ENCODE measurements at places on chromosomes 6 and 20.

DNA sequence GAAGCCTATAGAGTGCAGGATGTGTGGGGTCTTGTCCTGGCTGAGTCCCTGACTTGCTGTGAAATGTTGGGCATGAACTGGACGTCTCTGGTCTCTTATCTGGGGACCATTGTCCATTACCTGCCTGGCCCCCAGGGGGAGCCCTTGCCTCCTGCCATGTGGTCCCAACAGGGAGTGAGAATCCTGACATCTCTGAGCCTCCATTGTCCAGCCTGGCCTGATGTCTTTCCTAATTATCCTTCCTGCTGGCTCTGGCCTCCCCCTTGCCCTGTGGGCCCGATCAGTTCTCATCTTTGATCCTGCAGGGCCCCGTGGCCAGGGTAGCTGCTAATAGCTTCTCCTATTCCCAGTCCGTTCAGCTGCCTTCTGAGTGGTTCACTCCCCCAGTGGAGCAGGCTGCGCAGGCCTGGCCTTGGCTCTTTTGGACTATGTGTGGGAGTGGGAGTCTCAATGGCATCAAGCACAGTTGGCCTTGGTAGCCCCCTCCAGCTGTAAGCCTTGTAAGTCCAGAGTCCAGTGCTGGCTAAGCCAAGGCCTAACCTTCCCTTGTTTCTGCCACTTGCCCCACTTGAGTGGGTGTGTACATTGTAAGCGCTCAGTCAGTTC is 77.9 kb upstream of the RALY start:
- DNase-seq, result peak; percentile 42

DNA sequence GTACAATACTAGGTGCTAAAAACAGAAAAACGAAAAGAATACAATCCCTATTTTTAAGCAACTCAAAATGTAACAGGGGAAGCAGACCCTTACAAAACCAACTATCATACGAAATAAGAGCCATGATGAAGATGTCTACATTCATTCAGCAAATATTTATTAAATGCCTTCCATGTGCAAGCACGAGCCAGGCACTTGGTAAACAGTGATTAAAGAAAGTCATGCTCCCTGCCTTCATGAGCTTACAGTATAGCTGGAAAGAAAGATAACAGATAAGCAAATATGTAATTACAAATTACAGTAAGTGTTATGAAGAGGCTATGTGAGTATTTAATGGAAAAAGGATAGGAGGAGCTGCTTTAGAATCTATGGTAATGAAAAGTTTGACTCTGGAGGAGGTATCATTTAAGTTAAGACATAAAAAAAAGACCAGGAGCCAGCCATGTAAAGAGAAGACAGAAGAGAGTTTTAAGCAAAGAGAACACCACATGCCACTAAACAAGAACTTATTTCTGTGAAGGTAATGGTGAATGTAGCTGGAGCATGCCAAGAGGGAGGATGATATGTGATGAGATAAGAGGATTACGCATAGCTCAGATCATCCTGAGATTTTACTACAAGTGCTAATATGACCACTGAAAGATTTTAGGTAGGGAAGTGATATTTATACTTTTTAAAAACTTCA is 19.3 kb upstream of the COX7A2 start:
- no peak for DNase-seq

DNA sequence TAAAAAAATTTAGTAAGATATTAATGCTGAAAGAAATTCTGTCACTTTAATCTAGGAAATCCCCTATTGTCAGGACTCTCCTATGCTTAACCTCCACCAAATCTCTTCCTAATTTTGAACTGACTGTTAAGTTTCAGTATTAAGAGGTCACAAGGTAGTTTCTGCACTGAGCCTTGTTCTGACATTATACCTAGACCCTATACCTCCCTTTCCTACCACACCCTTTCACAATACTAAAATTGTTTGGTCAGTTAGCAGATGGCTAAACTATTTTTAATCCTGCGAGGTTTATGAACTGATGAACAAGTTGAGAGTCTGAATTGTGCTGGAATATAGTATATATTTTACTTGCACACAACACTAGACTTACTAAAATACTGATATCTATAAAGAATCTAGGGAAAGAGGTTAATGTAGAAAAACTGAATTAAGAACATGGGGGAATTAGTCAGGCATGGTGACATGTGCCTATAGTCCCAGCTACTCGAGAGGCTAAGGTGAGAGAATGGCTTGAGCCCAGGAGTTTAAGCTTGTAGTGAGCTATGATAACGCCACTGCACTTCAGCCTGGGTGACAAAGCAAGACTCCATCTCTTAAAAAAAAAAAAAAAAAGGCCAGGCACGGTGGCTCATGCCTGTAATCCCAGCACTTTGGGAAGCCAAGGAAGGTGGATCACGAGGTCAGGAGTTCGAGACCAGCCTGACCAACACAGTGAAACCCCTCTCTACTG is 51.5 kb downstream of the HBS1L start:
- DNase-seq, result no peak

DNA sequence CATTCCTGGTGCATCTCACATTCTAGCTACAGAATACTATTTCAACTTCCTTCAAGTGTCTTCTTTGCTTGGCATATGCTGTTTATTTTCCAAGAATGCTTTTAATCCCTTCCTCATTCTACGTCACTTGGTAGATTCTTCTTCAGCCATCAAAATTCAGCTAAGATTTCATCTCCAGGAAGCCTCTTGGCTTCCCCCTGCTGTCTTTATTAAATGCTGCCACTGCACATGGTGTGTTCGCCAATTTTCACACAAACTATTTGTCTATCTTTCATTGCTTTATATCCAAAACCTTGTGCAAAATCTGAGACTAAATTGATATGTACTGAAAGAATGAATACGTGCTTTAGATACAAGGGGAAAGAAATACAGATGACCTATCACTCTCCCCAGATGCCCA is 253.0 kb downstream of the RFPL4B start:
- DNase-seq, result no peak

DNA sequence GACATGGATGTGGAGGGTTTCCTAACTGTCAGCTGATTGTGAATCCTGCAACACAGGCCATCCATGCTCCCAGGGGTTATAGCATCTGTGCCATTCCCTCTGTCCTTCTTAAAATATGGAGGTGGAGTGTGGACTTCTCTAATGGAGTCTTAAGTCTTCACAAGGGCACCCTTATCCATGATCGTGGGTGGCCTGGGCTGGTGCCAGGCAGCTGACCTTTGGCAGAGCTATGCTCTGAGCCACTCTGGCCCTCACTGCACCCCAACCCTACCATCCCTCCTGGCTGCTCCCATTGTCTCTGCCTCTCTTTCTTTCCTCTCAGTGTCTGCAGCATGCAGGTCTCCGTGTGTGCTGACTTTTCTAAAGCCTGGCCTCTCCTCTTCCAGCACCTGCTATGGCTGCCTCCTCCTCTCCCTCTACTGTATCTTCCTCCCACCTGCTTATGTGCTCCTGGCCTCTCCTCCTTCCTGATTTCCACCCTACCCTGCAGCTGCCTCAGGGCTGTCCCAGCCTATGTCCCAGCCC is 11.2 kb upstream of the PCMTD2 start:
- no peak for DNase-seq

DNA sequence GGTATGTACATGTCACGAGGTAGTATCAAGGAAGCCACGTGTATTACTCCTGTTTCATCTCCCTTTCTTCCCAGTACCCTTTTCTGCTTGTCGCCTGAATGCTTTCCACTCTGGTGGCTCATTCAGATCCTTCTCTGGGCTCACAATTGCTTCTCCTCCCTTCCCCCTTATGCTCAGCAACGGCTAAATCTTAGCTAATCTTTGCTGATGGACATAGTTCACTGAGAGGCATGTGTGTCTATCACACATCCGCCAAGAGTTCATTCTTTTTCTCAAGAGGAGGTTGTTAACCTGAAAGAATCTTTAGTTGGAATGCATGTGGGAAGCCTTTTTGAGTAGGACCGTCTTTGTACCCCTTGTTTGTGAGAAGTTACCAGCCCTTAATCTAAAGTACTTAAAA is 25.8 kb upstream of the MROH8 start:
- no peak for DNase-seq

DNA sequence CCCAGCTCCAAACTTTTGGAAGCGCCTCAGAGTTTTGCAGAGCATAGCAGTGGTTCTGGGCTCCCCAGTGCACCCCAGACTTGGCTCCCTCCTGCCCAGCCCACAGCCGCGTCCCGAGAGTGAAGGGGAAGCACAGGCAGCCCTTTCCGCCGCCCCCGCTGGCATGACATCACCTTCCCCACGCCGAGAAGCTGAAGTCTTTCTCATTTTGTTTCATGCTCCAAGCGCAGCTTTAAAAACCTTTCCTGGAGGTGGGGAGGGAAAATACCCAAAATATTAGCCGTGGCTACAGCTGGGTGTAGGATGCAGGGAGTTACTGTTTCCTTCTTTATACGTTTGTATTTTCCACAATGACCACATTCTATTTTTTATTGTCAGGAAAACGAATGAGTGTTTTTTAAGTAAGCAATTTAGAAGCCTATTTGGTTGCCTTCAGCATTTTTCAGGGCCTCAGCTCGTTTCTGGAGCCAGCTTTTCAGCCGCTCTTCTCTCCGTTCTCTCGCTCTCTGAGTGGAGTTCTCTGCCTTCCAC is 72.9 kb downstream of the SNX5 start:
- DNase-seq, result no peak

DNA sequence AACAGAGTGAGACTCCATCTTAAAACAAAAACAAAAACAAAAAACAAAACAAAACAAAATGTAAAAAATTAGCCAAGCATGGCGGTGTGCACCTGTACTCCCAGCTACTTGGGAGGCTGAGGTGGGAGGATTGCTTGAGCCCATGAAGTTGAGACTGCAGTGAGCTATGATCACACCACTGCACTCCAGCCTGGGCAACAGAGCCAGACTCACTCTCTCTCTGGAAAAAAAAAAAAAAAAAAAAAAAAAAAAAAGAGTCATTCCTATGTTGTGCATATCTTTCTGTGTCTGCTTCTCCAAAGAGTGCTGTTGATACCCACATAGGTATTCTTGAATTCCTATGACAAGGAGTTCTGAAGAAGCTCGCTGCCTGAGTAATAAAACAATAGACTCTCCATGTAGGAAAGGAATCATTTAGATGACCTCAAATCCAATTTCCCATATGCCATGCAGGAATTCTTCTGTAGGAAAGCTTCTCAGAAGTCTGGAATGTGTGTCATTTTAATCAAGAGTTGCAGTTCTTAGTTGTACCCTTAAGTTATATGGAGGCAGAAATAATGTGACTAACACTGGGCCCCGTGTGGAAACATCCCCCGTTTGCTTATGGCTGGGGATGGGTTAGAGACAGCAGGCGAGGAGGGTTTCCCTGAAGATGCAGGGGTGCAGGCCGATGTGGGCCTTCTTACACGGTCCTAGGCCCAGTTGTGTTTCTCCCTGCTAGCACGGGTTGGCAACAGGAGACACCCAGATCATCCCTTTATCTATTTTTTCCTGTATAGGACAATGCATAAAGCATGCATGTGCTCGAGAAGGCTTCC is 79.4 kb downstream of the ZDHHC14 start:
- DNase-seq, result no peak

DNA sequence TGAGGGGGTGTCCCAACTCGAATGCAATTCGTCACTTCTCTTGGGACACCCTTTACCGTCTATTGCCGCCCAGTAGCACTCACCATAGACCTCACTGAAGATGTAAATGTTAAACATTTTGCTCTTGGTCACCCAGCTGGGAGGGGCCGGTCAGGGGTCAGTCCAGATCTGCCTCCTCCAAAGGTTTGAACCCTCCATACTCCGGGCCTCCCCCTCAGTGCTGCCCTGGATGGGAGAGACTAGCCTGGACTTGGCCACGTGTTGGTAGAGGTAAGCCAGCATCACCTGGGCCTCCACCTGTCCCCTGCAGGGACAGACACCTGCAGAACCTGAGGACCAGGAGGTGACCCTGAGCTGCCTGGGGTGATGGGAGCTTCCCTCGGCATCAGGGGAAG is 5.0 kb upstream of the MYT1 start:
- no peak for DNase-seq

GRCh38 chr20:549722-550496 is 6.3 kb upstream of the CSNK2A1 start:
- DNase-seq, result no peak

DNA sequence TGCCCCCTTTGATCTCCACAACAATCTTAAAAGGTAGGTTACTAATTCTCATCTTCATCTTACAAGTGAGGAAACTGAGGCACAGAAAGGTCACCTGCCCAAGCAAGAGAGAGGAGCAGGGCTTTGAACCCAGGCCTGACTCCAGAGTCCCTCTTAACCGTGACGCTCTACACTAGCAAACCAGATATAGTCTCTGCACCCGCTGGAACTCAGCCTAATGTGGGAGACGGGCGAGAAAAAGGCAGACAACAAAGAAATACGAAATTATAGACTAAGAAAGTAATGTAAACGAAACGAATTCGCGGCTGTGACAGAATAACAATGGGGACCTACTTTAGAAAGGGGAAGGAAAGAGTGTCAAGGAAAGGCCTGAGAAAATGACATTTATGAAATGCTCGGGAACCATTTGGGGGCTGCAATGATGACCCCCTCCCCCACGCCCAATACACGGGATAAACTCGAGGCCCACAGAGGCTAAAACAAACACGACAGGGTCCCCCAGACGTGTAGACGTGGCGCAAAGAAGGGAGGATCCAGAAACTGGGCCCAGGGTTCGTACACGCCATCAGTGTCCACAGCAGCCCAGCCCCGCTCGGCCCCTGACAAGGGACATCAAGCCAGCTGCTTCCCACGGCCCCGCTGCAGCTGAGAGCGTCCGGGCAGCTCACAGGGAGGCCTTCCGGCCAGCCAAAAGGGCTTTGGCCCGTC is 637 bp downstream of the TRPC4AP start:
- DNase-seq, result no peak

- DNase-seq, result no peak
These were observed 1279.0 kb upstream of the MAP3K7 start for GRCh38 chr6:91865889-91866288.

GRCh38 chr6:7784706-7785105 is 58.8 kb downstream of the BMP6 start:
- no peak for DNase-seq

GRCh38 chr6:2862712-2863181 is 21.1 kb upstream of the SERPINB1 start:
- DNase-seq, result no peak

DNA sequence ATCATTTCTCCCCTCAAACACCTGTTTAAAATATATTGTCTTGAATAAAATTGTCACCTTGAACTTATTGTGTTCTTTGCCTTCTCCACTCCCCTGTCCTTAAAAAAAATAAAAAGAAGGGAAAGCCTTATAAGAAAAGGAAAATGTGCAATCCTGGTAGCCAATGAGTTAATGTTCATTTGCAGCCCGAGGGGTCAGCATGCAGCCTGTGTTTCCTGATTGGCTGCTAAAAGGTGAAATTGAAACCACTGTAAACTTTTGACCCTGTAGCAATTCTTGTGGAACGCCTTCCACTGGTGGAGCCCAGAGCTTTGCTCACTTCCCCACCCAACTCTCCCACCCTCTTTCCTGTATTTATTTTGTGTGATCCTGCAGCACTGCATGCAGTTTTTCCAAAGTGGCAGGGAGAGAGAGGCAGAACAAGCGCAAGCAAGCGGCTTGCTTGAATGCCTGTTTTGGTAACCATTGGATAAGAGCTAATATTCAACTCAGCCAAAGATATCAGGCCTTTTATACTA is 74.9 kb downstream of the NCOA3 start:
- DNase-seq, result no peak

- no peak for DNase-seq
These were observed 158.3 kb downstream of the DOK5 start for GRCh38 chr20:54633374-54634355.
